GM04504 (cell line): ENCODE measurements at places on chromosomes 13 and 19.

DNA sequence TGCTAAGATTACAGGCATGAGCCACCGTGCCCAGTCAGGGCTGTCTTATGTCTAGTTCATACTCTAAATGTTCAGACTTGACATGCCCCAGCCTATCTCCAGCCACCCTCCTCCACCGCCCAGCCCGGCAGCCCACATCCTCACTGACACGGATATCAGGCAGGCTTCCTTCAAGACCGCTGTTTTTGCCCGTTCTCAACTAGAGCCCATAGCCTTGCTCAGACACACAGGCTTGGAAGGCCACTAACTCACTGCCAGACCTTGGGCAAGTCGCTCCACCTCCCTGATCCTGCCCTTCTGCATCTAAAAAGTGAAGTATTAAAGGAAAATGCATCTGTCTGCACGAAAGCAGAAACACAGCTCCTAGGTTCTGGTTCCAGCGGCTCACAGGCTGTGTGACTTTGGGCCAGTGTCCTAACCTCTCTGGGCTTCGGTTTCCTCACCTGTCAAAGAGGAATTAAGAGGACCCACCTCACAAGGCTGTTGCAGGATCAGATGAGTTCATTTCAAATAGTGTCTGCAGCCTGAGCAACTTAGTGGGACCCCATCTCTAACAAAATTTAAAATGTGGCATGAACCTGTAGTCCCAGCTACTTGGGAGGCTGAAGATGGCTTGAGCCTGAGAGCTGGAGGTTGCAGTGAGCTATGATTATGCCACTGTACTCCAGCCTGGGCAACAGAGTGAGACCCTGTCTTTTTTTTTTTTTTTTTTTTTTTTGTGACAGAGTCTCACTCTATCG, 14.5 kb upstream of the CERS4 start:
- no peak for DNase-seq

GRCh38 chr13:39554371-39554770, 48.6 kb downstream of the LHFPL6 start:
- no peak for DNase-seq

DNA sequence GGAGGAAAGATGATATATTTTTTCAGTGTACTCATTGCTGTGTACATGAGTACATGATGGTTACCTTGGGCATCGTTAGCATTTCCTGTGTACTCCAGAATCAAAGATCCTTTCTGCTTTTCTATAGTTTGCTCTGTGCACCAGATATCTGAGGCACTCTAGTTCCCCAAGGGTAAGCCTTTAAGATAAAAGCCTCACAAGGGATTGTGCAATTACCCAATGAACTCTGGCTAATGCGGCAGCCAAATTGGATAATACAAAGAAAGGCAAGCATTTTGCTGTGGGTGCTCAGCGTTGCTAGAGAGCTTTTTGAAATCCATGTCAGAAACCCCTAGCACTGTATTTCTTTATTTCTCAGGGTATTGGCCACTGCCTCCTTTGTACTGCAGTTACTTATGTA, 2.9 kb downstream of the CYSLTR2 start:
- DNase-seq = no peak

GRCh38 chr13:111402441-111402840, 82.0 kb downstream of the TEX29 start:
- no peak for DNase-seq

GRCh38 chr13:22980936-22981335, 199.8 kb upstream of the SGCG start:
- no peak for DNase-seq

DNA sequence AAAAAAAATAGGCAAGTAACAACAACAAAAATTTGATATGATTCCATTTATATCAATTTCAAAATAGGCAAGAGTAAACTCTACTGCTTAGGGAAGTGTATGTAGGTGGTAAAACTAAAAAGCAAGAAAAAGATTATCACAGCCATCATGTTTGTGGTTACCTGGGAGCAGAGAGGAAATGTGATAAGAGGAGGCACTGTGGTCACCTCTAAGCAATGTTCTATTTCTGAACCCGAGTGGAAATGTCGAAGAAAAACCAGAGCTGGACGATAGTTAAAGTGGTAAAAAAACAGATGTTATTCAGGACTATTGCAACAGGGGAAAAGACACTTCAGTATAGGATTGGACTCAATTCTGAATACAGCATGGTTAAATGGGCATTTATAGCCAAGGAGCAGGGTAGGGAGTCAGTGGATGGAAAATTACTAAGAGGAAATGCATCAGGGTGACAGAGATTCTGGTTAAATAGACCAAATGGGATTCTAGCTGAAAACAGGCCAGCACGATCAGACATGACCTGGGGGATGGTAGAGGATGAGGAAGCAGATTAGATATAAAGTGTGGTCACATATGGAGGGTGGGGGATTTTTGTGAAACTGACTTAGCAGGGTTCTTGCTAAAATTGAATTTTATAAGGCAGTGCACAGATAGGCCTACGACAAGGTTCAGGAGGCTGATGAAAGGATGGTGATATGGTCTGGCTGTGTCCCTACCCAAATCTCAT, 6.0 kb upstream of the TEX30 start:
- no peak for DNase-seq

- DNase-seq = no peak
Measured at GRCh38 chr13:19332378-19332777, 150.8 kb upstream of the TUBA3C start.

GRCh38 chr19:1848399-1849131, at the start of gene REXO1:
TSS of gene REXO1 (minus strand) at chr19:1848483. CDS start at chr19:1848358, 125 bp downstream.
- peak; percentile 85 for DNase-seq

- no peak for DNase-seq
Measured at GRCh38 chr19:39968789-39969188, 2.2 kb upstream of the PSMC4 start.

GRCh38 chr13:57630661-57631595, 616 bp upstream of the PCDH17 start:
- DNase-seq = no peak

- DNase-seq = no peak
Measured at GRCh38 chr19:42361545-42361910, 28.6 kb downstream of the CNFN start.

- DNase-seq = no peak
Measured at GRCh38 chr13:77513719-77514335, 21.7 kb upstream of the SCEL start.
